ENCODE measurements at places on chromosomes 7 and 10. TPM values are rescaled to one million over a fixed set of nuclear protein-coding genes. Genes with fewer than 3 reads are reported as not detected.

GRCh38 chr10:59018977-59019376, 157.5 kb upstream of the PHYHIPL start:
- no peak for DNase-seq

- no peak for DNase-seq
Measured at GRCh38 chr7:51128545-51129435, 187.8 kb downstream of the COBL start.

SFTPA1 gene
- total RNA-seq: not detected

DNA sequence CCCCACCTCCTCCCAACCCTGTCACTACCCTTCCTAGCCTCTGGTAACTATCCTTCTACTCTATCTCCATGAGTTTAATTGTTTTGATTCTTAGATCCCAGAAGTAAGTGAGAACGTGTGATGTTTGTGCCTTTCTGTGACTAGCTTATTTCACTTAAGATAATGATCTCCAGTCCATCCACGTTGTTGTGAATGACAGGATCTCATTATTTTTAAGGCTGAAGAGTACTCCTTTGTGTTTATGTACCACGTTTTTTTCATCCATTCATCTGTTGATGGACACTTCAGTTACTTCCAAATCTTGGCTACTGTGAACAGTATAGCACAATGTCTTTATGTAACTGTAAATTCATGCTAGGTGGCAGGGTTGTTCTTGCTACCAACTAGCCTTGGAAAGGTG, 461.6 kb downstream of the PLXDC2 start:
- DNase-seq: no peak

DNA sequence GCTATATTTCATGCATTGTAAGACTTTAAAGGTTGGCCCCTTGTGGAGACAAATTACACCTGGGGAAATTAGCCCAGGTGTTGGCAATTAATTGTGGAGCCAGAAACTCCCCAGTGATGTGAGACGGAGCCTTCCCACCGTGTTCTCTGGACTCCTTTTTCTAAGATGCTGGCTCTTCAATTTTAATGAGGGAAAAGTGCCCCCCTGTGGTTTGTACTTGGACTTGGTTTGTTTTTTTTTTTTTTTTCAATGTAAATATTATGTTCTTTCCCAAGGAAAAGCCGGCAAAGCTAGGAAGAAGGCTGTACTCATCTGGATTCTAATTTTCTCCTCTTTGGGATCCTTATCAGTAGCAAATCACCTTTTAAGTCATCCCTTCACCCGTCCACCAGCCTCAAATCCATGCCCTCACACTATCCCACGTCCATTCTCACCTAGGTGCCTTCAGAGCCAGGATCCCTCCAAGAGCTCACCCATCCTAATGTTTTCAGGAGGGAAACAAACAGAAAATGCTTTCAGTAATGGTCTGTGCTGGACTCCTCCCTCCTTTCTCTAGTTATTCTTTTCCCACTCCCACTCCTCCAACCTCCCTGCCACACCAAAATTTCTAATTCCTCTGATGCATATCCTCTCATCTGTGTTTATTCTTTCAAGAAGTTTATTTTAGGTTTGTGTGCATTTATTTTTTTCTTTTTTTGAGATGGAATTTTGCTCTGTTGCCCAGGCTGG, 20.4 kb upstream of the ST8SIA6 start:
- DNase-seq: no peak

DNA sequence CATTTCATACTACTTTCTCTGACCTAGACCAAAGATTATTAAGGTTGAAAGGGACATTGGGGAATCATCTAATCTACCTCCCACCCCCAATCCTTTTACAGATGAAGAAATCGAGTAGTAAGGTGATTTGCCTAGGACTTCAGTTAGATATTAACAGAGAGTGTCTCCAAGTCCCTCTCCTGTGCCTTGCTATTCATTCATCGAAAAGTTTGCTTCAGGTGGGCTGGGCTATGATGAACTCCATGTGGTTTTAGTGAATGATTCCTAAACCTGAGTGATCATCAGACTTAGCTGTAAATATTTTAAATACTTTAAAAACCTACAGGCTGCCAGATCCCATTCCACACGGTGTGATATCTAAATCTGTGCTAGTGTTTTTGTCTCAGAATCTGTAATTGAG, 259.4 kb upstream of the SORCS1 start:
- DNase-seq: no peak

- no peak for DNase-seq
Measured at GRCh38 chr10:83678850-83679249, 460.5 kb upstream of the GHITM start.

TUBB8 gene
- not detected for total RNA-seq

- no peak for DNase-seq
Measured at GRCh38 chr10:108673741-108674140, 1249.6 kb downstream of the XPNPEP1 start.

- DNase-seq: no peak
Measured at GRCh38 chr10:6002809-6003510, 25.6 kb upstream of the IL15RA start.

DNA sequence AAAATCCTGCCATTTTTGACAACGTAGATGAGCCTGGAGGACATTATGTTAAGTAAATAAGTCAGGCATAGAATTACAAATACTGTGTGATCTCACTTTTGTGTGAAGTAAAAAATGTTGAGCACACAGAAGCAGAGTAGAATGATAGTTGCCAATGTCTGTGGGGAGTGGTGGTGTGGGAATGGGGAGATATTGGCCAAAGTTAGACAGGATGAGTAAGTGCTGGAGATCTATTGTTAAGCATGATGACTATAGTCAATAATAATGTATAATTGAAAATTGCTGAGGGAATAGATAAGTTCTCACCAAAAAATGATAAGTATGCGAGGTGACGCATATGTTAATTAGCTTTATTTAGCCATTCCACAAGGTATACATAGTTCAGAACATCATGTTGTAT, 92.0 kb downstream of the GPR85 start:
- no peak for DNase-seq

DNA sequence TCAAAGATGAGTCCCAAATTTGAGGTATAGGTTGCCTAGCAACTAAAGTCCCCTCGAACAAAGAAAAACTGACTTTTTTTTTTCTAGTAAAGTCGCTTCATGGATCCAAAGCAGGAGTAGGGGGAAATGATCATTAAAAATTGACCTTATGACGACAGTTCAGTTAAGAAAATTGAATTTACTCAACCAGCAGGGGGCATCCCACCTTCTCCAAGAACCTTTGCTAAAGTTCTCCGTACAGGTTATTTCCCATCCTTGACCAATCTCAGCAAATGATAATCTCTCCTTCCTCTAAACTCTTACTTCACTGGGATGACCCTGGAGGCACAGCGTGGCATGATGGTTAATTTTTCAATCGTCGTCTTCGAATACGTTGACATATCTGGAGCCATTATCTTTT, 228.3 kb downstream of the CALN1 start:
- DNase-seq: no peak

GRCh38 chr7:49020145-49020544, 95.8 kb downstream of the CDC14C start:
- no peak for DNase-seq

DNA sequence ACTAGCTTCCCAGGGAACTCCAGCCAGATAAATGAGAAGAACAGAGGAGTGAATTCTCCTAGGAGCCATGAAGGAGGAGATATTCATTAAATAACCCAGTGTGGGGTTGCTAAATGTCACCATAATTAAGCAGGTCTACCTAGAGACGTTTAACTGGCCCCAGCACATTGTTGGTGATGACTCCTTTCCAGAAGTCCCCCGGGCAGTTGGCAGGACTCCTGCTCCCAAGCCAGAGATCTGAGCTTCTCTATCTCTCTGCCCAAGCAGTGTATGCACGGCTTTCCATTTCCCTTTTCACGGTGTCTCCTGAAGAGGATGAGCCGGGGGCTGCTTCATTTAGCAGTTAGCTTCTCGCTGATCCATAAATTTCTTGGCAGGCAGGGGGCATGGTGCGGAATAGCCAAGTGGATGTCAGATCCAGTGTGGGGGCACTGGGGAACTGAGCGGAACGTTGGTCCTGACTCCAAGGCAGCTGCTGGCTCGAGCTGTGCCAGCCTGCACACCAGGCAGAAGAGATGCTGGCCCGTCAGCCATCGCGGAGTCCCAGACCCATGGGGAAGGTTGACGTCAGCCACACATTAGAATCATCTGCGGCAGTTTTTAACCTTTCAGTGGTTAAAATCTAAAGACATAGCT, 142.0 kb upstream of the NPY start:
- no peak for DNase-seq

GRCh38 chr7:71604818-71605414, 473.0 kb downstream of the GALNT17 start:
- no peak for DNase-seq

- DNase-seq: no peak
Measured at GRCh38 chr10:61400524-61400923, 52.7 kb downstream of the TMEM26 start.

DNA sequence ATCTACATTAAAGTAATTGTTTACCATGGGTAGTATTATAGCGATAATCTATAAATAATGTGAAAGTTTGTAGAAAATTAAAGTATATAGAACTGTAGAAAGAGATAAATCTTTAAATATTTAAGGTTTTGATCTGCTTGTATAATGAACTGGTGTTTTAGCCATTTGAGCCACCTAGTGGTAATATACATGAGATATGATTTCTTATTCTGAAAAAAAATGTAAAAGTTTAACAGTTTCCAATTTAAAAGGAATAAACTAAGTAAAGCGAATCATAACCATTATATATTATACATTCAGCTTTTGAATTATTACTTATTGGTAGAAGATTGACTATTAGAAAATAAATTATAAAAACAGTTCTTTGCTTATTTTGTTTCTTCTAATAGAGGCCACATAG, 91.2 kb downstream of the OTUD1 start:
- no peak for DNase-seq

DNA sequence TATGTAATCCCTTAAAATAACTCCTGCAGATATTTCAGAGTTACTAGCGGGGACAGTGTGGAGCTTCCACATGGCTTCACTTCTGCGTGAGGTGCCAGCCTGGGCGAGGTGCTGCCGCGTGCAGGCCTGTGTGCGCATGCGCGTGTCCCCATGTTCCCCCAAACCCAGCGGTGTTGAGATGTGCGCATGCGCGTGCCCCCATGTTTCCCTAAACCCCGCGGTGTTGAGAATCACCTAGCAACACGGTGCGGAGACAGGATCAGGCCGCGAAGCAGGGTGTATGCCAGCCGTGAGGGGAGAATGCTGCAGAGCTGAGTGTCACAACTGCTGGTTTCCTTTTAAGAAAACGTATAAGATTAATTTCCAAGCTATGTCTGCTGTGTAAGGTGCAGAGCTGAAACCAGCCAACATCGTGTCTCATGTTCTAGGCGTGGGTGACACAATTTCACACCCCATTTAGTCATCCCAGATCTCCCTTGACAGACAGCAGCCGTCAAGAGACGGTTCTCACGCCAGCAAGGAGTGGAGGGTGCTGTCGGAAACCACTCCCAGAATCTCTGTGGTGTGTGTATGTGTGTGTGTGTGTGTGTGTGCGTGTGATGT, 71.9 kb upstream of the ADARB2 start:
- no peak for DNase-seq

DNA sequence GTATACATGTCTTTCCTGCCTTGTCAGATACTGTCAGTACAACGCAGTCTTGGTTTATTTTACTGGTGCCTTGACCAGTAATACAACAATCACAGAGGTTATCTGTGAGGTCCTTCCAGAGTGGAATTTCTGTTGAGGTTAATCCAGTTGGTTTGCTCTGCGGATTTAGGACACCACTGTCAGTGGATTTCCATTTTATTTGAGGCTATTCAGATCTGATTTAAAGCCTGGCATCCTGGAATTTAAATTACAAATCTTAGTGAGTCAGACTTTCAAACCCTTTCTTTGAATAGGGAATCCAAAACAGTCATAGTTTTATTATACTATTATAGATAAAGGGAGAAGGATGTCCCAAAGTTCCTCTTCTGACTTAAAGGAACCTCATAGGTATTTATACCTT, 40.5 kb downstream of the ANLN start:
- no peak for DNase-seq

DNA sequence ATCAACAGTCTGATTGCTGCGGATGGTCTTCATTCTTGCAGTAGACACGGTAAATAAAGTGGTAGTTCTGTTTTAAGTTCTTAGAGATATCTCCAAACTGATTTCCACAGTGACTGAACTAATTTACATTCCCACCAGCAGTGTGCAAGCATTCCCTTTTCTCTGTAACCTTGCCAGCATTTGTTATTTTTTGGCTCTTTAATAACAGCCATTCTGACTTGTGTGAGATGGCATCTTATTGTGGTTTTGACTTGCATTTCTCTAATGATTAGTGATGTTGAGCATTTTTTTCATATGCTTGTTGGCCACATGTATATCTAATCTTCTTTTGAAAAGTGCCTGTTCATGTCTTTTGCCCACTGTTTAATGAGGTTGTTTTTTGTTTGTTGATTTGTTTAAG, 30.2 kb upstream of the CXCL12 start:
- DNase-seq: no peak

PIK3AP1 gene
- 23.6 TPM for total RNA-seq

DNA sequence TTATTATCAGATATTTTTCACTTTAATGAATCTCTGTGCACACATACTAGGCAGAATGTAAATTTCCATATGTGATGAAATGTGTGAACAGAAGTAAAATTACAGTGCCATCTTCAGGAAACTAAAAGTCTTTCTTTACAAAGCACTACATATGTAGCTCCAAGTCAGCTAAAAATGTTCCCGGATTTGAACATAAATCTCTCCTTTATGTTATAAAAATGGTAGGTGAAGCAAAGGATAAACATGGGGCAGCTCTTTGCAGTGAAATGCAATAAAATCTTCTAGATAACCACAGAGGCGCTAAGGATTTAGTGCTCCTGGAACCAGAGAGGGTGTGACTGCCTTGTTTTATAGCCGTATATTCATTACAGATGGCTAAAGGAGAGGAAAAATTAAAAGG, 104.9 kb upstream of the C7orf33 start:
- no peak for DNase-seq

PNLIPRP1 gene
- total RNA-seq: 0.99 TPM

DNA sequence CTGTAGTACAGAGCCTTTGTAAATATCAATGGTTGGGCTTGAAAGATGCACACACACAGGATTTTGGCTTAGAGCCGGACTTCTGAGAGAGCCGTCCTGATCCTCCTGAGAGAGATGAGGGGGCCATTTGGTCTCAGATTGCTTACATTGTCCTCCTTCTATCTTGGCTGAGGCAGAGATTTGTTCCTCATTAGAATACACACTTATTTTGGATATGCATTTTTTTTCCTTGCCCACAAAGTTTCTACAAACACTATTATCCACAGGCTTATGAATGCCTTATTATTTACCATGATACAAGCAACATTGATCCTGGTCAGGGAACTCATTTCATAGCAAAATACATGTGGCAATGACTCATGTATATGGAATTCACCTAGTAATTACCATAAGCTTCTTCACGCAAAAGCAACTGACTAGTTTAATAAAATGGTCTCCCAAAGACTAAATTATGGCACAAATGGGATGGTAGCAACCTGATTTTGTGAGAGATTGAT, 175.3 kb downstream of the MDFIC start:
- DNase-seq: no peak

All from thoracic aorta (tissue), 2 donors.